Stimulated activated CD4-positive, alpha-beta T cell treated with anti-CD3 and anti-CD28 coated beads, TNF-alpha, amount 100 ng/mL, for 4 hours (primary cell): ENCODE measurements at places on chromosomes 11 and 22.
A peak's percentile ranks its signal among the peaks of the same experiment; 100 is the strongest.

GRCh38 chr11:73366953-73367352, 9.2 kb upstream of the RELT start:
- no peak for DNase-seq

- DNase-seq = no peak
Observed at GRCh38 chr11:74490941-74491340, 2.6 kb downstream of the LIPT2 start.

GRCh38 chr11:57429946-57430345, 3.0 kb upstream of the SLC43A3 start:
- DNase-seq = no peak

- DNase-seq = no peak
Observed at GRCh38 chr11:102223859-102224258, 93.4 kb upstream of the BIRC3 start.

DNA sequence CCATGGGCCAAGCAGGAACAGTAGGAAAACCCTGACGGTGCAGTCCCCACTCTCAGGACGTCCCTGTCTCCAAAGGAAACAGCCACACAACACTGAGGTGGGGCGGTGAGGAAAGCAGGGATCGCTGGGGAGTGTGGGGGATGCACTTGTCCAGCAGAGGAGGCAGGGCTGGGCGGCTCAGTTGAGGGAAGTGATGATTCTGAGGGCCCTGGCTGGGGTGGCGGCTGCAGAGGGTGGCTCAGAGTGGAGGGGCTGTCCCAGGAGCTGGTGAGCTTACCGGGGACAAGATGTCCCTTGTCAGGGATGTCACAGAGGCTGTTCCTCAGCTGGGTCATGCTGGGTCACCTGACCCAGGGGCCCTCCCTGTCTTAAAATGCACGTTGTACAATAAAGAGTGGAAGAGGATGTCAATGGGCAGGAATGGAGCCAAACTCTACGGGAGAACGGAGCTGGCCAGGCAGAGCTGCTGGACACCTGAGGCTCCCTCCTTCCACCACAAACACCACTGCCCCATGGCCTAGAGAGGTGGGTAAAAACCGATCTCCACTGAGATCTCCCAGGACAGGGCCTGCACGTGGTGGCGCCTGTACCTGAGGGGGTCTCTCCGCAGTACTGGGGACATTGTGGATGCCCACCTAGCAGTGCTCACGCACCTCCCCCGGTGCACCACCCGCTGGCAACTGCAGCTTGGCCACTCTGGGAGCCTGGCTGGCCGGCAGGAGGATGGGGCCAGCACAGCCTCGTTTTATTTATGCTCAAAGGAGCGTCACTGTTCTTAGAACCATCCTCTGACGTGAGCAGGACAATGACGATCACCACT, 9.7 kb upstream of the EFCAB6 start:
- DNase-seq = no peak

GRCh38 chr11:2074266-2074825, 64.8 kb downstream of the IGF2 start:
- DNase-seq = no peak

- DNase-seq = no peak
Observed at GRCh38 chr11:1232883-1233321, 10.0 kb downstream of the MUC5B start.

GRCh38 chr11:58905011-58905720, 34.1 kb upstream of the GLYATL1 start:
- no peak for DNase-seq

DNA sequence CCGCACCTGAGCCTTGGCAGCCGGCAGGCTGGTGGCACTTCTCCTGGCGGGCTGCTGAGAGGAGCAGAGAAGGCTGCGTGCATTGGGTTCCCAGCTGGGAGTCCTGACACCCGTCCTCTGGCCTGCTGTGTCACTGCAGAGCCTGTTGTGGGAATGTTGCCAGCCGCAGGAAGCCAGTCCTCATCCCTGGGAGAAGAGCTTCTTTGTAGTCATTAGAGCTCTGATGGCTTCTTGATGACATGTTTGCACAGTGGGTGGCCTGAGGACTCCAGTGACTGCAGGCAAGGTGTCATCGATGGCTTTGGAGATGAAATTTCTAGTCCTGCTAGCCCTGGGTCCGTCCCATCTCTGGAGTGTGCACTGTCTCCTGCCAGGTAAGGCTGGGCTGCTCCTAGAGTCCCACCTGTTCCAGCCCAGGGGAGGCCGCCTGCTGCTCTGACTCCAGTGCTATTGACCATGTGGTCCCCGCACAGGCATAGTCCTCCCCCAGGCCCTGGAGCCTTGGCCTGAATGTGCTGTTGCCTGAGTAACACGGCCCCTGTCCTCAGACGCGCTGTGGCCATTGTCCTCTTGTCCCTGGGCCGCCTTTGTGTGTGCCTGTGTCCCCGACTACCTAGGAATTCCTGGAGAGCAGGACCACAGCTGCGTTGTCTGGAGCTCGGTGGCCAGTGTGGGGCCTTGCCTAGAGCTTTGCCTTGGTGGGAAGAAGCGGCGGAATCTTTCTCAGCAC, 129.2 kb downstream of the CACNA1I start:
- DNase-seq = no peak

DNA sequence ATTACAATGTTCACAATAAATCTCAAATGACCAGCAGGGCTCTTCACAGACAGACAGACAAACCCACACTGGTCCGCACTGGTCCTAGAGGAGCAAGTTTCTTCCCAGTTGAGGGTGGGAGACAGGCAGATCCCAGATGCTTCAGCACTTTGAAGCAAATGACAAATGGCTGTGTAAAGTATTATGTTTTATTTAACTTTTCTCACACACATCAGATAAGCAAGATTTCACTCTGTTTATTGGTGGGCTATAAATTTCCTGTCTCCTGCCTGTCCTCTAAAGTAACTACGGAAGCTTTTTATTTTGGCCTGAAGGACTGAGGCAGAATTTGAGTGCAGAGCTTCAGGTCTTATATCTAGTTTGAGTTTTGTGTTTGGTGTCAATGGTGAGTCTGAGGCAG, 174.7 kb upstream of the MTNR1B start:
- DNase-seq = no peak

GRCh38 chr22:36294293-36294620, 41.3 kb downstream of the APOL1 start:
- DNase-seq = no peak

DNA sequence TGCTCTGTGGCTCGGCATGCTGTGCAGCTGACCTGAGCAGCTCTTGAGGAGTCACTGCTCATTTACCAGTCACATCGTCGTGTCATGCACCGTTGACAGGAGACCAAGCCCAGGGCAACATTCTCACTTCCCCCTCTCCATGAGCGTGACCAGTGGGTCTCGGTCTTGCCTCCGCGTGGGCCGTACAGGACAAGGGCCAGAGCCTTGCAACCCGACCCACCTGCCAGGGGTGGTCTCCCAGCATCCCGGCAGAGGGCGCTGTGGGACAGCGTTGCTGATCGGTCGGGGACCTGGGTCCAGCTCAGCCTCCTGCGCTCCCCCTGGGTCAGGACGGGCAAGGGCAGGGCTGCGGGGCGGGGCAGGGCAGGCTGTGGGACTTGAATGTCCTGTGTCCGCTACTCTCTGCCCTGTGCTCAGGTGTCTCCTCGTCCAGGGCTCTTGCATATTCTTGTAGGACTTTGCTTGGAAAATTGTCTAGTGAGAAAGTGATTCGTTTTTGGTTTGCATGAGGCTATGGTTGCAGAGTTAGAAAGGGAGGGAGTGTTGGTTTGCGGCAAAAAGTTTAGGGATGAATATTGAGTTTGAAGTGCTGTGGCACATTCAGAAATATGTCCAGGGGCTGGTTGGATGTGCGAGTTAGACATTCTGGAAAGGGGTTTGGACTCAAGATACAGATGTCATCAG, 16.2 kb downstream of the EIF4G2 start:
- DNase-seq = peak; percentile 61

- no peak for DNase-seq
Observed at GRCh38 chr11:65822776-65823528, 10.8 kb upstream of the SNX32 start.

GRCh38 chr11:993632-994167, 42.8 kb downstream of the MUC6 start:
- no peak for DNase-seq

GRCh38 chr11:100316952-100317351, 370.1 kb upstream of the ARHGAP42 start:
- DNase-seq = no peak

DNA sequence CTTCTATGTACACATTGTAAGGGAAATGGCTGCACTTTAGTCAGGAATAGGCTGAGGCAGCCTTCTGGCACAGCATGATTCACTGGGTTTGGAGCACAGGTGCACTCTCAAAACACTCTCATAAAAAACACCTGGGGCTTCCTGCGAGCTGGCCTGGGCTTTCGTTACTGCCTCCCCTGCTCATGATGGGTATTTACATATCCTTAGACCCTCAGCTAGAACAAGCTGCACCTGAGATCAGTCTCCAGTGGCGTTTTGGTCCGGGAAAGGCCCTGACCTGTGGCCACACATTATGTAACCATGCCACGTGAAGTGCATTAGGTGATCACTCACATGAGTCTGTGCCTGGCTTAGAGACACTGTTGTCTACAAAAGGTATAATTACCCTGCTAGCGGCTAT, 321.7 kb downstream of the TMEM135 start:
- no peak for DNase-seq

DNA sequence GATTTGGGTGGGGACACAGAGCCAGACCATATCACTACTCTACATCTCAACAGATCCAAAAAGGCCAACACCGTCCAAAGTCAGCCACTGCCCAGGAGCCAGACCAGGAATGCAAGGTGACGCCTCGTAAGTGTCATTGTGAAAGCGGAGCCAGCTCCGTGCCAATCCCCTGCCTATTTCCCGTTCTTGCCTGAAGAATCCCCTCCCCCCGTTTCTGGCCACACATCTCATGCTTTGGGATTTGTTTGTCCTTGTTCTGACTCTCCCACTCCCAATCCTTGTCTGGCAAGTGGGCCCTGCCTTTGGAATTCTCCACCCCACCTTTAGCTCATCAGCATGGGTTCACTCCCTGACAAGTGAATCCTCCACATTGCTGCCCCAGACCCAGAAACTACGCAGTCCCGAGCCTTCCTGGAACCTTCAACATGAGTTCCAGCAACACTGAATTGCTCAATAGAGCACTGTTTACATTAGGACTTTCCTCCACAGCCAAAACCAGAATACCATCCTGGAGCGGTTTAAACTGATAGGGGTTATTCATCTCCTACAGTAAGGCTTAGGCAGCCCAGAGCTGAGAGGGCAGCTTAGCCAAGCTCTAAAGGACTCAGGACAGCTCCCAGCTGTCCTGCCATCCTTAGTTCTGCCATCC, 6.0 kb upstream of the SLC35C1 start:
- DNase-seq = no peak

- DNase-seq = no peak
Observed at GRCh38 chr11:133425245-133425644, 107.1 kb downstream of the OPCML start.

GRCh38 chr11:119941636-119942411, 196.1 kb downstream of the TRIM29 start:
- DNase-seq = no peak

- no peak for DNase-seq
Observed at GRCh38 chr11:83153764-83154163, 3.2 kb upstream of the PCF11 start.

DNA sequence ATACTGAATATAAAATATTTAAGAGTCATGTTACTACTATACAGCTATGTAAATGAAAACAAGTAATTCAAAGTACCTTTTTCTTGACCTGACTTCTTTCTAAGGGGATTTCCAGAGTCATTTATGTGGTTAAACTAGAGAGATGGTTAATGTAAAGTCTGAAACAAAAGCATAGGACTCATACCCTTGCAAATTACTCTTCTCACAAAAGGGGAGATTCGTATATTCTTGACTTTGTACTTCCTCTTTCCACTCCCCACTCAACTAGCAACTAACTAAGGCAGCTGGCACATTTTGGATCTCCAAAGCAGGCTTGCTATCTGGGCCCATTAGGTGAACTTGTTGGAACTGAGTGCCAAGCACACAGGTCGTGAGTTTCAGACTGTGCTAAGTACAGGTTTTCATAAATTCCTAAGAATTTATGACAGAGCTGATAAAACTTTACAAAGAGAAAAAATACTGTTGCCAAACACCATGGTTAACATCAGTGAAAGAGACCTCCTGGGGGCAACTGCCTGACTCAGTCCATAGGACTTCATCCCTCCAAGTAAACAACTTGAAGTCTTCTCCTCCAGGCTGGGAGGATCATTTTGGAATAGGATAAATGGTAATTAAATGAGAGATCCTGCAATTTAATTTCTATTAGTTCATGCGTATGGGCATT, 77.0 kb upstream of the DDI1 start:
- no peak for DNase-seq

DNA sequence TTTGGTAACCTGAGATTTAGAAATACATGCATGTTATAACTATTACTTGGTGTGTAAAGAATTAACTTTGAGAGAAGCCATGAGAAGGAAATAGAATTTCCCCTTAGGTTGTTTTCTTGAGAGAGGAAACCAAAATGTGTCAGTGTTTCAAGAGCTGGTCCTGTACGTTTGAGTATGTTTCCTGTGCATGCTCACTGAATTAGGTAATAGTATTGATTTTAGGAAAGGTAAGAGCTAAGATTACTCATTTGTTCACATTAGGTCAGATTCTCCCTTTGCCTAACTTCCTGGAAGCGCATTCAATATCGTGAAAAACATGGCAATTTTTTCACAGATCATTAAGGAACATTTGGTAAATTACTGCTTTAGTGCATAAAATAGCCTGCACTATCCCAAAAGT, 49.3 kb upstream of the RDX start:
- no peak for DNase-seq

DNA sequence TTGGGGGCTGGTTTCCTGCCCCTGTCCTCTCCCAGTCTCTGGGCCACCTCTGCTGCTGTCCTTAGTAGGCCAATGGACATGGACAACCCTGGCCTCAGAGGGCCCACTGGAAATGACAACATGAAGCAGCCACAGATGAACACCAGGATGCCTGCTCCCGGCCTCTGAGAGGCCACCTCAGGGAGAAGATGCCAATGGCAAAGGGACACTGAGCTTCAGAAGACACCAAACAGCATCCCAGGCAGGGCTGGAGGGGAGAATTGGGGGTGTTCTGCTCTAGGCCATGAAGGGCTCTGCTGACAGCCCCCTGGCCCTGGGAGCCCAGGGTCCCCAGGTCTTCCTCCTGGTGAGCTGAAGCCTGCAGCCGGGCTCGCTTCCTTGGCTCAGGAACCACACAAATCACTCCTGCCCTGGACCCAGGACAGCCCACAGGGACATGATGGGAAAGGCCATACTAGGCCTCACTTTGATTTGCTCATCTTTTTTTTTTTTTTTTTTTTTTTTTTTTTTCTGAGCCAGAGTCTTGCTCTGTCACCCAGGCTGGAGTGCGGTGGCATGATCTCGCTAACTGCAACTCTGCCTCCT, 45.3 kb downstream of the TPBGL start:
- DNase-seq = no peak

GRCh38 chr22:17566776-17567175, 3.5 kb downstream of the SLC25A18 start:
- DNase-seq = no peak

GRCh38 chr11:105073456-105074165, 28.5 kb upstream of the CARD16 start:
- no peak for DNase-seq

GRCh38 chr22:26452236-26453016, 23.4 kb downstream of the ASPHD2 start:
- no peak for DNase-seq

DNA sequence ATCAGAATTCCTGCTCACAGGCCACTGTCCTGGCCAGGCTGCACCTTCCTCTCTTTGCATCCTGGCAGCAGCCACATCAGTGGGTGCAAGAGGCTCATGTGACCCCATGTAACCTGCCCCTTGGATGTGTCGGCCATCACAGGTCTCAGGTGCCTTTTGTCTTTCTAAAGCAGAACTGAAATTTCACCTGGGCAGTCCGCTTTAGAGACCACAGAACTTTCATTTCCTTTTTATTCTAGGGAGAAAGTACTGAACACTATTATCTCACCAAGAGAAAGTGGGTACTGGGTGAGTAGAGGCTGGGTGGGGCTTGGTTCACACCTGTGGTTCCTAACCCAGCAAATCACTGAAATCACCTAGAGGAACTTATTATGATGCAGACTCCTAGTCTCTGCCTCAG, 51.7 kb upstream of the NUP160 start:
- DNase-seq = no peak
